ENCODE measurements at places on chromosomes 1 and 21.

DNA sequence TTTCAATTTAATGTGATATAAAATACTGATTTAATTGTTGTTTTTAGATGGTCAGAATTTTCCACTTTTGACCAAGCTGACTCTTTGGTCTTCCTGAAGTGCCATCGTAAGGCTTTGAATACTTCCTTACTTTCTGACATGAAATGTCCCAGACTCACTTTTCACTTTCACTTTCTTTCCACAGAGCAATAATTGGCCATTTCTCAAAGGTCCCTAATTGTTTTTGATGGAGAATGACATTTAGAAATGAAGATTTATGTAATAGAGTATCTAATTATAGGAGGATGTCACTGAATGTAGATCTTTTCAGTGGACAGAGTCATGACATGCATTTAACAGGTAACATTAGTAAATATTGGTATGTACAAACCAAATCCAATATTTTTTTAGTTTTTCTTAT is 1141.6 kb downstream of the KCNT2 start:
- no peak for DNase-seq

- DNase-seq, result no peak
Observed at GRCh38 chr21:38272215-38272614, 15.4 kb downstream of the KCNJ15 start.

DNA sequence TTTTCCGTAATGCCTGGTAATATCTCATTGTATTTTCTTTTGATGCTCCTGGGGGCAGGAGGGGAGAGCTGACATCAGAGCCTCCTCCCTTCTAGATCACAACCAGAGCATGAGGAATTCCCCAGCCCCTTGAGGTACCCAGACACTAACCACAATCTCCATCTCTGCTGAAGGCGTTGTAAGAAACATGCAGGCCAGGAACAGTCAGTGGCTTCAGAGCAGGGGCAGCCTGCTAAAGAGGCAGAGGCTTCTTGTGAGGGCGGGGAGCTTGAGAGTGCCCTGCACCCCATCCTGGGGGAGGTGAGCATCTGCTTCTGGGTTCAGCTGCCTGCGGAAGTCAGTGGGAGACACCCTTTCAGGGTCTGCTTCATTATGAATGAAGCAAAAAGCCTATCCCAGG is 19.0 kb downstream of the MAPKAPK2 start:
- DNase-seq, result peak; percentile 52

GRCh38 chr1:88668405-88668804 is 15.7 kb upstream of the PKN2 start:
- DNase-seq, result no peak

GRCh38 chr1:27575840-27576331 is 28.1 kb downstream of the AHDC1 start:
- peak; percentile 44 for DNase-seq

DNA sequence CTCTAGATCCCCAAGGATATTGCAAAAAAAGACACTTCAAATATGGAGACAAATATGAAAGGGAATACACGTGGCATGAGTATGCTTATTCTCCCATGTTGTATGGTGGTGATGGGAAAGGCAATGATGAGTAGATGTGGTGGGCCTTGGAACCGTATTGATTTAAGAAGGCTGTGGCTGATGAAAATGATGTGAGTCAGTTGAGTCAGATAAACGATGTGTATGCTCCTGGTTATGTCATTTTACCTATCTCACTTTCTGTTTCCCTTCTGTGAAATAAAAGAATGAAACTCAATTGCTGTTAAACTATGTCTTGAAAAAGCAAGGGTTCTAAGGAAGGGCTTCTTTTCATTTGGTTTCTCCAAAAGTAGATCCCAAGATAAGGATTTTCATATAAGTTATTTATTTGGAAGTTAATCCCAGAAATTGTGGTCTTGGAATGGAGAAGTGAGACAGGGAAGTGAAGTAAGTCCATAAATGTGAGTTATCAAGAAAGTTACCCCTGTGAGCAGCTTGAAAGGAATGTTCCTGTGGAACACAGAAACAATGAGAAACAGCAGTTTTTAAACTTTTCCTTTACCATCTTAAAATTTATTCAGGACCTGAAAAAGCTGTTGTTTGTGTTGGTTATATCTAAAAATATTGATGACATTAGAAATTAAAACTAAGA is 292.0 kb downstream of the DUSP10 start:
- DNase-seq, result peak; percentile 73

DNA sequence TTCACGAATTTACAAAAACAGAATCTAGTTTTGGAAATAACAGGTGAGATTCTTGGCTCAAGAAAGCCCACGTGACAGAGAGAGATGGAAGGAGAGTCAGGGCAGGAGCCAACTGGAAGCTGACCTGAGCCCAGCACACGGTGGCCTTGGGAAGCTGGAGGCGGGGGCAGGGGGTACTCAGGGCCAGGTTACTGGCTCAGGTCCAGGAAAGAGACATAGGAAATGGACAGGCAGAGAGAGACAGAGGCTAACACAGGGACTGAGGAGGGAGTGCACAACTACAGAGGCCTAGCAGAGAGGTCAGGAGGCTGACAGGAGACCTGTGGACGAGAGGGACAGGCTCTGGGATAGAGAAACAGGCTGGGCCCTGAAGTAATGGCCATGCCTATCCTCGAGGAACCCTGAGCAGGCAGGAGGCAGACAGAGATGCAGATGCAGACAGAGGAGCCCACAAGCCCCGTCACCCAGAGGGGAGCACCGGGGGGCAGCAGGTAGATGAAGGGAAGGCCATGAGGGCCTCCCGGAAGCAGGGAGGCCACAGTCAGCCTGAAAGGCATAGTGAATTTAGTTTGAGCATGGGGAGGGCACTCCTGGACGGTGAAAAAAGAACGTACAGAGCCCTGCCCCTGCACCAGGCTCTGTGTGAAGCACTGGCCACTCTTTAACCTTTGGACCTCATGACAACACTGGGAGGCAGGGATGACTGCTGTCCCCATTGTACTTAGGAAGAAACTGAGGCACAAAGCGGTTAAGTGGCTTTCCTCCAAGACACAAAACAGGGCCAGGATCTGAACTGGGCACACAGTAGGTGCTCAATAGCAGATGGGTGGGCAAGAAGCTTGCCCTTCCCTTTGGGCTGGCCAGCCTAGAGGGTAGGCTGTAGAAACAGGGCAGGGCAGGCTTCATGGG is 230.1 kb downstream of the TRABD2B start:
- DNase-seq, result no peak

DNA sequence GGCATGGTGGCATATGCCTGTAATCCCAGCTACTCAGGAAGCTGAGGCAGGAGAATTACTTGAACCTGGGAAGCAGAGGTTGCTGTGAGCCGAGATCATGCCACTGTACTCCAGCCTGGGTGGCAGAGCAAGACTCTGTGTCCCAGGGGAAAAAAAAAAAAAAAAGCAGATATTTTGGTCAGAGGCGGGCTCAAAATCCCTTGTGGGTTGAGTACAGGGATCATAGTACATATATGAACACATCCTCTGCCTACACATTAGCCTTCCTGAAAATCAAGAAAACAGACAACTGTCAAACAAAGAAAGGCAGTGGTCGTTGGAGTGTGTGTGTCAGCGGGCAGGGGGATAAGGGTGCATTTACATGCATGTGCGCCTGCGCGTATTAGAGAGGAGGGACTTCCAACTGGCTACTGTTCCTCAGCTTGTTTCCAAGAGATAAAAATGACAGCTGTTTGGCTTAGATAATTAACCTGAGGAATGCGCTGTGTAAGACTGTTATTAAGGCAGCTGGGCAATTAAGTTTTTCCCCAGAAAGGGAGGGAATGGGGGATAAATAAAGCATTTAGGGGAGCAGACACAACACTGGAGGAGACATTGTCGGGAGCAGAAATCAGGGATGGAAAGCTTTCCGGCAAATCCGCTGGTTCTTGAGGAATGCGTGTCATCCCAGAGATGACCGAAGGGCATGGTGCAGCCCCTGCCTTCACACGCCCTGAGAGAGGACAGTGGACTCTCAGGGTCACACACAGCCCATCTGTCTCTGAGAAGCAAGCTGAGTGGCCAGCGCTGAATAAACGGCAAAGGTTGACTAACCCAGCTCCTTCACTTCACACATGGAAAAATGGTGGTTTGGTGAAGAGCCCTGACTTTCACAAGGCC is 6.4 kb downstream of the LAMB3 start:
- DNase-seq, result no peak

DNA sequence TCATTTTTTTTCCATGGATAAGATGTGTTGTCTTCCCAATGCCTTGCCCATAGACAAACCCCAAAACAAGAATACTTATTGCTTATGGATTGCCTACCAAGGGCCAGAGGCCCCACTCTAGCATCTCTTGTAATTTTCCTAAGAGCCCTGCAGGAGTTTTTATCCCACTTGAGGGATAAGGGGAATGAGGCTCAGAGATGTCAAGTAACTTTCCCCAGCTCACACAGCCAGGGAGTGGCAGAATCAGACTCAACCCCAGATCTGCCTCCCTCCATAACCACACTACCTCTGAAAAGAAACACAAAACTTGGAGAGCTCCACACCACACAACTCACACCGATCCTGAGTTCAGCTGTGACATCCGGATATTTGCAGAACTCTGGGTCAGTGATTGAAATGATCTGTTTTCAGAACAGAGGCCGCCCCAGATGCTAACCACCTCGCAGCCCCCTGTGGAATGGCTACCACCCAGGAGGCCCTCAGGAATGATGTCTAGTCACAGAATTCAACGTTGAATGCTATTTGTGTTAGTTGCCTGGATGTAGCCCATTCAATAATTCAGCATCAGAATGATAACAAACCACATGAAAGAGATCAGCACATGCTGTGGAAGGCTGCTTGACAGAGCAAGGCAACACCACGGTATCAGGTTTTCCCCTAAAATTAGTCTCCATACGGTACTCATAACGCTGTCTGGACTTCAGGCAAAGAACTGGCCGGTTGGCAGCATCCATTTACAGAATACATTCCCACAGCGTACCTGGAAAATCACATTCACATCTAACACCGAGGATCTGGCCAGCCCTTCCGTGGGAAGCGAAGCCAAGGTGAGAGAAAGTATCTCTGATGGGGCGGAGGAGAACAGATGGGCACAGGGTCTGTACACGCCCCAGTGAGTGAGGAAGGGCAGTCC is 231.9 kb downstream of the TOMM20 start:
- DNase-seq, result peak; percentile 68

DNA sequence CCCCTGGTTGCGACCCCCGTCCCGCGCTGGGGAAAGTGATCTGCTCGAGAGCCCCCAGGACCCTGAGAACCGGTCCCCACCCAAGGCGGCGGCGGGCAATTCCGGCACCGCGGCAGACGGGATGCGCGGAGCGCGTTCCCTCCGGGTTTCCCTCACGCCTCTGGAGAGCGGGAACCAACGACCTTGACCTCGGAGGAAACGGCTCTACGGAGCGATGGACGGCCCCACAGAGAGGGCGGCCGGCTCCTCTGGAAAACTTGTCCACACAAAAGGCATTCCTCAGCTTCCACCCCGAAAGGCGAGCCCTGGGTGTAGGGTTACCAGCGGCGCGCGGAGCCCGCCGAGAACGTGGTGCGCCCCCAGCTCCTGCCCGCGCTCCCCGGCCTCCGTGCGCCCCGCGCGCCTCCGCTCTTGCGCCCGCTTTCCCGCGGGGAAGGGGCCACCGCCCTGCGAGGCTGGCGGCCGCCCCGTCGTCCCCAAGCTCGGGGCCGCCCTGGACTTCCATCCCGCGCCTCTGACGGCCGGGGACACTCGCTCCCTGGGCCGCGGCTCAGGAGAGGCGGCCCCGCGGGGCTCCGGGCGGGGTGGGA is 391 bp upstream of the KIAA1614 start:
- peak; percentile 59 for DNase-seq

DNA sequence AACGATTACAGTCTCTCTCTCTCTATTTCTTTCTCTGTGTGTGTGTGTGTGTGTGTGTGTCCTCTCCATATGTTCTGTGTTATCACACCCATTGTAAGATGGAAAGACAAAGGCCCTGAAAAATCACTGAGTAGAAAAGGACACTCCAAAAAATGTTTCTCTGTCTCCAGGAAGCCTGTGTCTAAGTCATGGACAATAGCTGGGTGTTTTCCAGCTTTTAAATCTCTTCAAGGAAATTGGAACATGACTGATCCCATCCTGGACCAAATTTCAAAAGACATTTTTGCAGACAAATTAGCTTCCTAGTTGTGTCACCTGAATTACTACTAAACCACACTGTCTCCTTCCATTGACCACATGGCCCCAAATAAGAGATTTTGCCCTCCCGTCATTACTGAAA is 31.0 kb upstream of the LMX1A start:
- peak; percentile 49 for DNase-seq

GRCh38 chr1:225329041-225329440 is 98.8 kb downstream of the LBR start:
- DNase-seq, result no peak

DNA sequence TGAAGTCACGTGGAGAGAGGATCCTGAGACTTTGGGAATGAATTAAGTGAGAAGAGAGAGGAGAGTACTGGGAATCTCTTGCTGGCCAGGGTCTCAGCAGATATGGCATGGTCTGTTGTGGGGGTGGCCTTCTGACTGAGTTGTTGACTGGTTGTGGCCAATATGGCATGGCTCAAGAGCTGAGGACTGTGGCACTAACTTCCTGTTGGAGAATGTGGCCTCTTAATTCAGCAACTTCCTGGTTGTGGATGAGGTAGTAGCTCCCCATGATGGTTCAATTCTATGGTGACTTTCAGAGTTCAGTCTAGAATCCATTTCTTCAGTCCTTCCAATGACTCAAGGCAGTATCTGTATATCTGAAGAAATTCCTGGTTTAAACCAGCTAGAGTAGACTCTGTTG is 44.7 kb upstream of the PAXBP1 start:
- DNase-seq, result no peak

GRCh38 chr1:91334856-91335255 is 69.8 kb downstream of the HFM1 start:
- no peak for DNase-seq

DNA sequence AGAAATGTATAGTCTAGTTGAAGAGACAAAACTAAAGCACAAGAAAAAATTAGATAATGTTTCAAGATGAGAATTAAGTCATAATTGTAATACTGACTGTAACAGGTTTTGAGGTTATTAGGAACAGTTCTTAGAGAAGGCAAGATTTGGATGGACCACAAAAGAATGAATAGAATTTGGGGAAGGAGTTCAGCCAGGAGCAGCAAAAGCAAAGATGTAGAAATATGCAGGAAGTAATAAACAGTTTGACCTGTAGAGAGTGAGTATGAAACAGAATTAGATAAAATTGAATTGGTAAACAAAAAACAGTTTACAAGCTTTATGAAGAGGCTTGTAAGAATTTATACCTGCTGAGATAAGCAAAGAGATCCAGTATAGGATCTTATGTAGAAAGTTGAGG is 16.3 kb downstream of the VPS45 start:
- no peak for DNase-seq

DNA sequence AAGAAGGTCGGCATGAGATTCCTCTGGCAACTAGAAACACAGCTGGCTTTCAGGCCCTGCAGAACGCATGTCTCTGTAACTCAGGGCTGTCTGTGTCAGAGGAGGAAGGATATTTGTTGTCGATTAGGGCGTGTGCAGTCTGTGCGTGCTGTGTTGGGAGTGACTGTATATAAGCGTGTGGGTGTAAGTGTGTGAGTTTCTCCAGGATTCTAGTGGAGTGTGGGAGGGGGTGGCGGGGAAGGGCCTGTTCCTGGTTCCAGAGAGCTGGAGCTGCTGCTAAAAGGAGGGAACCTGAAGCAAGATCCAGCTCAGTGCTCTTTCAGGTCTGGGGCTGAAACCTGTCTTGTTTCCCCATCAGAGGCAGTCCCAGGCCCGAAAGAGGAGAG is 74.3 kb downstream of the SLC16A1 start:
- peak; percentile 35 for DNase-seq

- no peak for DNase-seq
Observed at GRCh38 chr1:20126041-20126805, 6.9 kb upstream of the PLA2G2D start.
